ENCODE measurements at places on chromosomes 4 and X.

DNA sequence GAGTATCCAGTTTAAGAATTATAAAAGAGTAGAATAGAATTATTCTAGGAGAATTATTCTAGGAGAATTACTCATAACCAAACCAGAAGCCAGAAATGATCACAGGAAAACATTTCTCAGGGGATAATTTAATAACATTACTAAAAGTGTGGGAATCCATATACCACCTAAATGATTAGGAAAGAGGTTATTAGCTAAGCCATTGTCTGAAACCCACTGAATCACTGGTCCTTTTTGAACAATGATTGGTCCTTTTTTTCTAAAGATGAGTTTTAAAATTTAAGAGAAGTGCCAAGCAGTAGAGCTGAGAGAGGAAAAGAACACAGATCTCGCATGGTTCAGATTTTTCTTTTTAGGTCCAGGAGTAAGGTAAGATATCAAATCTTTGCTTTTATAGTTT is at the start of gene ODAM:
Gene ODAM (plus strand): TSS at position 301 of the 400 bp plus-strand sequence. CDS start 819 bp downstream, outside the sequence.
- no peak for DNase-seq

GRCh38 chr4:163191999-163192398 is 25.3 kb upstream of the NAF1 start:
- DNase-seq: no peak

DNA sequence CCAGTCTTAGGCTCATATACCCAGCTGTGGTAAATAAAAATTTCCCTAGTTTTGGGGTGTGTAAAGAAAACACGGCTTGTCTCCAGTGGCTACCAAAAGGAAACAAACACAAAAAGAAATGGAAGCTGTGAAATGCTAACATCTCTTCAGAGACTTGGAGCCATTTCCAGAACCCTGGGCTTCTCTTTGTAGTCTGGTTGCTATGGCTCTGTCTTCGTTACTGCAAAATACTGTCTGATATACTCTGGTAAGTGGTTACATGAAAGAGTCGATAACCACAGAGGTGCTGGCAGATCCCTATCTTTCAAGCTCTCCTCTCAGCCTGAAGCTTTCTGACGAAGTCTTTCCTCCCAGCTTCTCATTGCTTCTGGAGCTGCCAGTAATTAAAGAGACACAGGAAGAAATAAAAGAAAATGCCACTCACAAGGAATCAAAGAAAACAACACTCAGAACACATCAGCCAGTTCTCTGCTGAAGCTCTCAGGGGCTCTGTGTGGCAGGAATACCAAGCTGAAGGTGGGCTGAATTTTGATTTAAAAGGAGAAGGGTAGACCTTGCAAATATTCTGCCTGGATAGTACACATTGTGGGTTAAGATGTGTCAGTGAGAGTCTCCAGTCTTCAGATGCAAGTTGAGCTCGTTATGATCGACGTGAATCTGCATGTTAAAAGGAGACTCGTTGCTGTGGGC is 107.6 kb upstream of the FAM9C start:
- no peak for DNase-seq

GRCh38 chrX:123588723-123589122 is 144.1 kb downstream of the THOC2 start:
- no peak for DNase-seq

DNA sequence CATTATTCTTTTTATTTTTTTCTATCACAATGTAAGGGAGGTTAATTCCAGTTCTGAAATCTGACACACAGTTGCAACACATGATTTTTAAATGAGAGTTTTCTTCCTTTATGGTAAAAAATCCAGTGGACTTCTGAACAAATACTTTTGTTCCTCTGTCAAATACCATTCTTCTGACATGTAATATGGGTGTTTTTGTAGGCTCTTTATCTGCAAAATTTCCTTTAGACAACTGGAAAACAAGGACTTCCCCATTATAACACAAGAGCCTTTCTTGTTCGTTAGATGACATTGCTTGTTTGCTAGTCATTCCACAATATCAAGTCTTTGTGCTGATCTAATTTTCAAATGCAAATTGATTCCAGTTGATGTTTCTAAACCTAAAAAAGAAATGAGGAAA is 7.7 kb downstream of the FANCB start:
- no peak for DNase-seq

DNA sequence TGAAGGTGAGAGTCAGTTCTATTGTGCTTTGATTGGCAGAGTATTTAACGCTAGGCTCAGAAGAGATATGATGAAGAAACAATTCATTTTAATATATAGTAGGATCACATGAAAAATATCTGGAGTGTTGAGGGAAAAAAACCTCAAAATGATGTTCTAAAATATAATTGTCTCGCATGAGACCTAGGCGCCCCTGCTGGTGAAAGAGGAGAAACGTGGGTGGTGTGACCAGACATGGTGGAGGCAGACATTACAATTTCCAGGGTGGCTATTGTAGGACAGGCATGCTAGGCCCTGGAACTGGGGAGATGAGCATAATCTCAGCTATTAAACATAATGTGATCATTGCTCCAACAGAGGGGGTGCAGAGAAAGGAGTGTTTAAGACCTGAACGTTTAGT is 210.0 kb downstream of the HS3ST1 start:
- no peak for DNase-seq

DNA sequence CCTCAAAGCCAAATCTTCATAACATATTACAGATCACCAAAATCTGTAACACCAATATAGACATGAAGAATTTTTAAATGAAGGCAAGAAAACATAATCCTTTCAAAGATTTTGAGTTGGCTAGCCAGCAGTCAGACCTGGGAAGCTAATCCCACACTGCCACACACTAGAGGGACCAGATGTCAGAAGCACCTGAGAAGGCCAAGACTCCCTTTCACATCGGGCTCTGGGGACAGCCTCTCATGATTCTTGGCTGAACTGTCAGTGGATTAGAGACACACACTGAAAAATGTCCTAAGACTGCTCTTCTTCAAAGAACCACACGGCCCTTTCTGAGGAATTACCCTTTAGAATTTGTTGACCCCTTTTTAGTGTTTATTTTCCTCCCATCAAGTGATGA is 28.2 kb upstream of the SPATA4 start:
- DNase-seq: no peak

GRCh38 chr4:113979148-113979904 is at the start of gene ARSJ:
ARSJ (minus strand) TSS chr4:113979647; CDS start chr4:113978834, 813 bp downstream.
- DNase-seq: no peak

- no peak for DNase-seq
Observed at GRCh38 chr4:25163196-25163595, 2.9 kb upstream of the SEPSECS start.

GRCh38 chr4:122622400-122622799 is 1.5 kb upstream of the IL21 start:
- no peak for DNase-seq

GRCh38 chr4:31768756-31769155 is 1048.6 kb downstream of the PCDH7 start:
- no peak for DNase-seq

DNA sequence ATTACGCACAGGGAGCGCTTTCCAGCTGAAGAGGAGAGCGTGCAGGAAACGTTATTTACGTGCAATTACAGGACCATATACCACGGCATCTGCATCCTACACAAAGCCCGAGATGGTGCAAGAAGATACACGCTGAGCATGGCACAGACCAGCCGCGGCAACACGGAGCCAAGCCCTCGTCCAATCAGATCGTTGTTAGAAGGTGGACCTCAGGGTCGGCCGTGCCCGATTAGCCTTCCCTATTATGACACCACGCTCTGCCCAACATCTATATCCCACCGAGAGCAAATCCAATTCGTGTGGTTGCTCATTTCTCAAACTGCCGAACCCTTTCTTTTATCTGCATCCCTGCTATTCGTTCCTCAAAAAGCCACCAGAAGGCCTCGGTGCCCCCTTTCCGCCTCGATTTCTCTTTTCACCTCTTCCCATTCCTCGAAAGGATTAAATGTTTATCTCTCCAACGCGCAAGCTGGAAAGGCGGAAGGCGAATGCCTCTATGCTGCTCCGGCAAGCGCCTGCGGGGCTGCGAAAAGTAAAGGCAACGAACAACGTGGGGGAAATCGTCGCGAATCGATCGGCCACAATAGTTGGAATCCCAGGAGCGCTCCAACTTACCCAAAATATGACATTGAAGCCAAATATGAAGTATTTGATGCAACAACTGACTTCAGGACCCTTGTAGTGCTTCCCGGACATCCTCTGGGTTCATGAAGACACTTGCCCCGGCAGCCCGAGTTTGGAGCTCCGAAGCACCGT is 702 bp downstream of the TSPAN5 start:
- peak; percentile 23 for DNase-seq

DNA sequence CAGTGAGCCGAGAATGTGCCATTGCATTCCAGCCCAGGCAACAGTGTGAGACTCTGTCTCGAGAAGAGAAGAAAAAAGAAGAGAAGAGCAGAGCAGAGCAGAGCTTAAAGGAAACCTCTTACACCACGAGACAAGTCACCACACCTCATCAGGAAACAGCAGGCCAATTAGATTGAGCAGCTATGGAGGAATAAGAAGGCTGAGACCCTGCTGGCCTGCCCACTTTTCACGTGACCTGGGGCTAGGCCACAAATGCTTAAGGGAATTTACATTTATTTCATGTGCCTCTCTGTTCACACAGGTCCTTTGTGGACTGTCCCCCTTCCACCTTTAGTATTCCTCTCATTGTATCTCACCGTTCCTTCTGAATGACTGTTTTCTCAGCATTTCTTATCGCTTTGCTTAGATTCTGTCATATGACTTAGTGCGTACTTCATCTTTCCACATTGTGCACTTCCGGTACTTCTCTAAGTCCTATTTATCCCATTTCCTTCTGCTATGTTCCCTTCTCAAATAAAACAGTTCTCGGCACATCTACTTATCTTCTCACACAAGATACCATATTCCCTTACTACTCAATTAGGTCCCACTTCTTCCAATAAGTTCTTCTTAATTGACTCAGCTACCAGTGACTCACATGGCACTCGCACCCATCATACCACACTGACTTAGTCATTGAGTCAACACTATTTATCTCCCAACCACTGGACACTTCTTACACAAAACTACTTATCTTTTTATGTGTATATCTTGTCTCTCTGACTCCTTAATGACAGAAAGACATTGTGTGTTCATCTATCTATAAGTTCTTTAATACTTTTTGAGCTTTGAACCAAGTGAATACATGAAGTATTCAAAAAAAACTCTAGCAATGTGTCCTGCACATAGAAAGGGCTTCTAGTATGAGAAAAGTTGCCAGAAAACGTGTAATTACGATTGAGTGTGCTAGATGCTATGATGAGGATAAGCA is 11.0 kb downstream of the CUL4B start:
- DNase-seq: no peak

GRCh38 chr4:72604324-72604723 is 35.3 kb upstream of the ADAMTS3 start:
- no peak for DNase-seq

DNA sequence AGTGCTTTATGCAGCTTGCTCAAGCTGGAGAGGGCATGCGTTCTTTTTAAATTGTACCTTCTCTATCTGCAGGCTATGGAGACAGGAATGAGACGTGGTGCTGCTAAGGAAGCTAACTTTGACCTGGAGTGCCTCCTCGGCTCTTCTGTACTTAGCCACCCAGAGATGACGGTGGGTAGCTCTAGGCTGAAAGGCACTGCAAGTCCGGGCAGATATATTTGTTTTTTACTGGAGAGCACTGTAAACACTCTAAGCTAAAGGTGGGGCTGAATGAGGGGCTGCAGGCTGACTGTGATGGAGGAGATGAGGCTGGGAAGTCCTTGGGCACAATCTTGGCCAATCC is 12.1 kb downstream of the ELF4 start:
- no peak for DNase-seq

DNA sequence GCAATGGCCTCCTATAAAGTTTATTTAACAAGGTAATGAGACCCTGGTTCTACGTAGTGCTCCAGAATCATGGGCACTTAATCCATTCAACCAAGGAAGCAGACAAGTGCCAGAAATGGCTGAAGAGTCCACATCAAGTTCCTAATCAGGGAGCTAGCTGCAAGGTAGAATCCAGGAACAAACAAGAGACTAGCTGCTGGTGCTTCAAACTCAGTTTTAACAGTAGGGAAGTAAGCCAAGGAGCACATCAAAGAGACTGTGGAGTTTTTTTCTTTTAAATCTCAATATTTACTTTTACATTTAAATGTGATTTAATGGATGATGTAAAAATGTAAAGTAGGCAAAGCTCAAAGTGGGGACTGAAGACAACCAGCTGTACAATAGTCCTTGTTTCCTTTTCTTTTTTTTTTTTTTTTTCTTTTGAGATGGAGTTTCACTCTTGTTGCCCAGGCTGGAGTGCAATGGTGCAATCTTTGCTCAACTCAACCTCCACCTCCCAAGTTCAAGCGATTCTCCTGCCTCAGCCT is 630.4 kb downstream of the CCSER1 start:
- no peak for DNase-seq

- no peak for DNase-seq
Observed at GRCh38 chr4:4574792-4575191, 32.9 kb upstream of the STX18 start.

DNA sequence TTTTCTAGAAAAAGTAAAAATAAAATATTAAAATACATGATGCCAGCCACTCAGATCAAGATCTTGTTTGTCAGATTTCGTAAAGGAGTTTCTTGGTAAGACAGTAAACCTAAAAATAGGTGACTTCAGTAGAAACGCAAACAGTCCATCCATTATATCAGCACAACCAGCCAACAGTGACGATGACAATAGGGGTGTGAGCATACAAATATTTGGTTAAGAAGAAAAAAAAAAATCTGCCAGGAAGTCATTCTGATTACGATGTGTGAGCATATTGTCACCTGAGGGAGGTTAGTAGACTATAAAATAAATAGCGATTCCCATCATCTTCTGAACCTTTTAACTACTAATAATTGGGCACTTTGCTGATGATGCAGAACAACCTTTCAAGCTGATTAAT is 37.6 kb downstream of the SLC7A11 start:
- no peak for DNase-seq

DNA sequence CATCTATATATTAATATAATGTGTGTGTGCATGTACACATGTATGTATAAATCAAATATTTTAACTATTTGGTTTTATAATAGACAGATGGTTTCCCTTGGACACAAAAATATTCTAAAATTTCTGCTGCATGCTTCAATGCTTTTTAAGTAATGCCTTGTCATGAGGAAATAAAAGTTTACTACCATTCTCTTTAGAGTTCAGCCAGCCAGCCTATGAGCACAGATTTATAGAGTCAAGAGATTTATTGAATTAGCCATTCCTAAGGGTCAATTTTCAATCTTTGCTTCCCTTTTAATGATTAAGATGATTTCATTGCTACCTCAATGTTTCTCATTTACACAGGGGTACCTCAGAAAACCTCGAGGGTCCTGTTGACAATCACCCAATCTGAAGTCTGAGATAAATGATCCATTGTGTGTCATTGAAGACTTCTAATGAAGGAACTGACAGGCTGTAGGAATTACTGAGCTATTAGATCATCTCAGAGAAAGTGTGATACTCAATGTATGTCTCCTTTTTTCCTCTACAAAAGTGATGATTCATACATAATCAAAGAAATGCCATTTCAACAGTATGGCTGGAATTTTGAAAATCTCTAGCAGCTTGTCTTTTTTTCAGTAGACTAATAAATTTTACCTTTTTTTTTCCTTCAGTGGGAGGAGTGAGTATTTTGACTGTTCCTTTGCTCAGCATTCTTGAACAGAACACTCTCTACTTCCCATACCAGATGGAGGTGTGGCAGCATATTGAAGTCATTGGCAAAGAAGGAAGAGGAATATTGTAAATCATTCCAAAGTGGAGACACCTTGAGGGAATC is 222.6 kb upstream of the PCDH18 start:
- no peak for DNase-seq
